CD8-positive, alpha-beta T cell (primary cell): ENCODE measurements at places on chromosomes 3 and 15.

DNA sequence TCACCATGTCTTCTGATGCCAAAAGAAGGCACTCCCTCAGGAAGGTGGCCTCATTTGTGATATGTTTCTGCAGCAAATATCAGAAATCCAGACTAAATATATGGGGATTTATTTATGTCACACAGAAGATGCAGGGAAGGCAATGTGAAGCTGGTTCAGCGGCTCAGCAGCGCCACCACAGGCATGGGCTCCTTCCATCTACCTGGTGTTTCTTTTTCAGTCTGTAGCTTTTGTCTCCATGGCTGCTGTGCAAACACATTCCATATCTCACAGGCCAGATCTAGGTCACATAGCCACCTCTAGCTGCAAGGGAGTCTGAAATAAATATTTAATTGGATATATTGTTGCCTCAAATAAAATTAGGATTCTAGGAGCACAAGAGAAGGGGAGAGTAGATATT, 502.1 kb upstream of the IL12A start:
- no peak for DNase-seq

DNA sequence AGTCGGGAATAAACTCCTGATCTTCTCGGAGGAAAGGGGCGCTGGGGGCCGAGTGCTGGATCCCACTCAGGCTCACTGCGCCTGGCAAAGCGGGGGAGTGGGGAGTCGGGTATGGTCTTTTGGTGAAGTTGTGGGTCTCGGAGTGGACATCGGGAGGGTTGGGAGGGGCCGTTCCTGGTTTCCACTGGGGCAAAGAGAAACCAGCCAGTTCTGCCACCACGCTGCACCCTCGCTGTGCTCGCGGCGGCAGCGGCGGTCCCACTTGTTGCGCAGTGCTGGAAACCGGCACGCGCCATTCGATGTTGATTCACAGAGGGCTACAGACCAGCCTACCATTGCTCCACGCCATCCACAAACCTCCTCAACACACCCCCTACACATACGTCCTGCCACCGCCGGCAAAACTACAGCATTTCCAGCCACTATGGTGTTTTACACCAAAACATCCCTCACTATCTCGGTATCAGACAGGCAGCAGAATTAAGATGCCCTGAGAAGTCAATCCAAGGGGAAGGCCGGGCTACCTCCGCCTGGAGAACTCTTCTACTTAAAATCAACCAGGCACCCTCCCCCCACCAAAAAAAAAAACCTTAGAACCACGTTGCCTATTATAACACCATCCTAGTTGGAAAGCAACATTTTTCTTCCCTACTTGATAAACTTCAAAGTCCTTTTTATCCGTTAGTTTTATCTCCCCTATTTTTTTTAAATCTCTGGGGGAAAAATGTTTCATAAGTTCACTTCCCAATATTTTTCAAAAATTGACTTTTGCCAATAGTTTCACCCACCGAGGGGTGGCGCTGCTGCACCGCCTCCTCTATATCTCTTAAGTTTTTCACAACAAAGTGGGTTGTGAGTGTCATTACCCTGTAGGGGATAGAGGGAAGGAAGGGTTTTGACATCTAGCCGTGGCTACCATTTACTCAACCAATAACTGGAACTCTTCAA, 3.6 kb downstream of the BCL6 start:
- DNase-seq, result peak; percentile 75

GRCh38 chr15:68634531-68634930, 55.7 kb downstream of the CORO2B start:
- no peak for DNase-seq

DNA sequence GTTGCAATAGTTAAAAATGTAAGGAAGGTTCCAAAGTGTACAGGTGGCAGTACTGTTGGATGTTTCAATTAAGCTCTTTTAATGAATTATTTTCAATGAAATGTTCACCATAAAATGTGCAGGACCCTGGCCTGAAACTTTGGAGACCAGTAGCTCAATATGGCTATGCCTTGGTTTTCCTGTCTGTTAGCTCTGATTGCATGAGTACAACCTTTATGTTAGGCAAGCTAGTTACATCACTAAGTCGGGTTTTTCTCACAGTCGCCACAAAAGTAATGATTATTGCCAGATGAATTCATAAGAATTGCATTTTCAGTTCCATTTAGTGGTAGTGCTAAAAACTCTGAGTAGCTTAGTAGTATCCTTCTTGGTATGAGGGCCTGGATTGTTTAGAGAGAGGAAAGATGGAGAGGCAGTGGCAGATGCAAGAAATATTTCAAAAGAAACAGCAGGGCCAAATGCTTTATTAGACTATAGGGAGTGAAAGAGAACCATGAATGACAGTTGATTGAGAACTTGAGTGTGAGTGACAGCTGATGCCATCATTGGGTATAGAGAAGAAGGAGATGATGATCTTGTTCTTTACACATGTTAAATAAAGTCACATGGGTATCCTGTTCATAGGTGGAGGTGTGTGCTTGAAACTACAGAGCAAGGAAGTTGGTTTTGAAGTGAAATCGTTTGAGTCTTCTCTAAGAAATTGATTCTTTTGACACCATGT, 109.5 kb downstream of the AKAP13 start:
- no peak for DNase-seq

GRCh38 chr3:46397111-46397510, 9.8 kb downstream of the CCR5AS start:
- no peak for DNase-seq

DNA sequence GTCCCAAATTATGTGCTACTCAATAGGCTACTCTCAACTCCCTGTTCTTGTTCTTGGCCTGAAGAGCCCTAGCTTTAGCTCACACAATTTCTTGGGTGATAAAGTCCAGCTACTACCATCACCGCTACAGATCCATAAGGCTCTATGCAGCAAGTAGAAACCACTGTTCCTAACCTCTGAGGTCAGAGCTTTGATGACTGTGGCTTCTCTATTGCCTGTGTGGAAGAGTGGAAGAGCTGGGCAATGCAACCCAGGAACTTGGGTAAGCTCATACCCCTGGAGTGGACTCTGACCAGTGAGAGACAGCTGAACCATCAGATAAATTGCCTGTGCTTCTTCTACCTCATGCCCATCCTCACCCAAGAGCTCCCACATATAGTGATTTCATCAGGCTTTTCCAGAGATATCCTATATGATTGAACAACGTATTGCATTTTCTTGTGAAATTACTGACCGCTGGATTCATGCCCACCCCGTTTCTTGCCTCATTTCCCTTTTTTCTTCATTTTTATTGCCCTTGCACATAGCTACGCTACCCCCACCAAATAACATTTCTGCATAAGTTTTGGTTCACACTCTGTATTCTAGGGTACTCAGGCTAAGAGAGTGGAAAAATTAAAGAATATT, 172.3 kb upstream of the MBNL1 start:
- no peak for DNase-seq

GRCh38 chr15:62094388-62094787, 27.6 kb downstream of the C2CD4A start:
- DNase-seq, result no peak

GRCh38 chr3:66661628-66662027, 160.8 kb upstream of the LRIG1 start:
- no peak for DNase-seq

DNA sequence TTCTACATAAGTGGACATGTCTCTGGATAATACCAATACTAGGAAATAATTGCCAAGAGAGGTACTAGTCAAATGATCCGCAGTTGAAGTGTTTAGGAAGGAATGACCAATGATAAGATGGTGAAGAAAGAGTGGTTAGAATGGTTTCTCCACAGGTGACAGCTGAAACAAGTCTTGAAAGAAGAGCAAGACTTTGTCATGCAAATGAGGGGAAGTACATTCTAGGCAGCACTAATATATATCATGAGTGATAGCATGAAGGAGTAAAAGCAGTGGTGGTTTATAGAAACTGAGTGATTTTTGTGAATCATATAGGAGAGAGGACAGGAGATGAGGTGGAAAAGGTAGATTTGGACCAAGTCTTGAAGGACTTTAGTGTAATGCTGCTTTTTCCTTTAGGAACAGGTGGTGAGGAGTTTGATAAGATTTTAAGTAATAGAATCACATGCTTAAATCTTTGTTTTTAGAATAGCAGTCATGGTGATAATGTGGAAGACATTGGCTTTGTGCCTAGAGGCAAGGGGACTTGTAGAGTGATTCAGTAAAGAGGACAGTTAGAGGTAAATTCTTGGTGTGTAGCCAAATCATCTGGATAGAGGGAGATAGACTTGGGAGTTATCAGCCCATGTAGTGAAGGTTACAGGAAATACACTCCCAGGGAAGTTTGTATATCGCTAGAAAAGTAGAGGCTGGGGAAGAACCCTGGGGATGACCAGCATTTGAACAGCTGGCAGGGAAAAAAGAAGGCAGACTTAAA, 31.9 kb downstream of the SLMAP start:
- DNase-seq, result no peak

GRCh38 chr3:186605078-186605477, 7.8 kb upstream of the AHSG start:
- DNase-seq, result no peak

DNA sequence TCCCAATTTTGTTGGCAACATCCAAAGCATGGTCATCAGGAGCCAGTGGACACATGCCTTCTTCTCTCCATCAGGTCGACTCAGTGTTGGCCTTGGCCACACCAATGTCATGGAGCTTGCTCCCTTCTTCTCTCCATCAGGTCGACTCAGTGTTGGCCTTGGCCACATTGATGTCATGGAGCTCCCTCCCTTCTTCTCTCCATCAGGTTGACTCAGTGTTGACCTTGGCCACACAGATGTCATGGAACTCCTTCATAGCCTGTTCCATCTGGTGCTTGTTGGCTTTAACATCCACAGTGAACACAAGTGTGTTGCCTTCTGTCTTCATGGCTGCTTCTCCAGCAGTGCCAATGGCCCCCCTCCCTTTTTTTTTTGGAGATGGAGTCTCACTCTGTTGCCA, 70.2 kb downstream of the TMEM44 start:
- no peak for DNase-seq

GRCh38 chr3:14780927-14781507, 37.7 kb upstream of the FGD5 start:
- no peak for DNase-seq

GRCh38 chr3:120101624-120102023, 7.4 kb upstream of the GSK3B start:
- DNase-seq, result no peak

- DNase-seq, result no peak
Measured at GRCh38 chr3:102095383-102095782, 246.1 kb downstream of the NFKBIZ start.

GRCh38 chr3:27617552-27617951, 104.6 kb downstream of the EOMES start:
- DNase-seq, result no peak

- DNase-seq, result no peak
Measured at GRCh38 chr3:148332509-148332908, 365.2 kb upstream of the AGTR1 start.

DNA sequence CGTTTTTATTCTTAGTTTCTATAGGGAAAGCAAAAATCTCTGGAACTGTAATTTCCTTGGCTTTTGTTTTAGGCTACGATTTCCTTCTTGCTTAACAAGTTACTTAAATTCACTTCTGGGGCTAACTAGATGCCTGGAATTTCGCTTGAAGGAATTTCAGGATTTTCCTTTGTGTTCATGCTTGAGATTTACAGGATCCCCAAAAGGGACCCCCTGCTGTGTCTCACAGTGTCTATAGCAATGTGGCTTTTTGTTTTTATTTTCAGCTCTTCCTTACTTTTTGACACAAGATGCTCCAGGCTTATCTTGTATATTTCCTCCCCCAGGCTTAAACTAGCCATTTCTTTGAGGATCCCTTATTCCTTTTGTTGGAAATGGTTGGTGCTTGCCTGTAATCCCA, 95.5 kb upstream of the DPPA4 start:
- no peak for DNase-seq

DNA sequence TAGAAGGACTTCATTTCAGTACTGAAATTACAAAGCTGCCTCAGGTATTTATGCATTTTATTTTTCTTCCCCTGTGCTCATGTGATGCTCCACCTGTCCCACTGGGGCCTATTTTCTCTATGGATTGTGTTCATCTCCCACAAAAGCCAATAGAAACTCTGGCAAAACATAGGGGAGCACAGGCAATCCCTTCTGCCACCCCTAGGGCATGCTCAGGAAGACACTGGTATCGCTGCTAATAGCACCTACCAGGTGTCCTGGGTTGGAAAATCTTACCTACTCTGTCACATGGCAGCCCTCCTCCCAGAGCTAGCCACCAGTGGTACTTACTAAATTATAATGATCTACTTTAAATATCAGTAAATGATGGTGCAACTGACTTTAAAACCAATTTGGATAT, 427.4 kb downstream of the FGF12 start:
- DNase-seq, result no peak

GRCh38 chr3:141250828-141251227, 19.2 kb downstream of the PXYLP1 start:
- DNase-seq, result no peak

DNA sequence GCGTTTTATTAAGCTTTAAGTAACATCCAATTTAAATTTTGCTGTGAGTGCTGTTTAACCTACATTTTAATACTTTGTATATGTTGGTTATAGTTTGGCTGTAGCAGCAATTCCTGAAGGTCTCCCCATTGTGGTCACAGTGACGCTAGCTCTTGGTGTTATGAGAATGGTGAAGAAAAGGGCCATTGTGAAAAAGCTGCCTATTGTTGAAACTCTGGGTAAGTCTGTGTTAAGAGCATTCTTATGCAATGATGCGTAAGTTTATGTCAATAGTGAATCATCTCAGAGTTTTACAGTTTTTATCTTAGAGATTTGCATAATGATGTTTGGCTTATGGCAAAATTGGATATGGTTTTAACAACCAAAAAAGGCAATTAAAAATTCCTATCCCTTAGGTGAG, 62.7 kb downstream of the ASTE1 start:
- DNase-seq, result no peak

DNA sequence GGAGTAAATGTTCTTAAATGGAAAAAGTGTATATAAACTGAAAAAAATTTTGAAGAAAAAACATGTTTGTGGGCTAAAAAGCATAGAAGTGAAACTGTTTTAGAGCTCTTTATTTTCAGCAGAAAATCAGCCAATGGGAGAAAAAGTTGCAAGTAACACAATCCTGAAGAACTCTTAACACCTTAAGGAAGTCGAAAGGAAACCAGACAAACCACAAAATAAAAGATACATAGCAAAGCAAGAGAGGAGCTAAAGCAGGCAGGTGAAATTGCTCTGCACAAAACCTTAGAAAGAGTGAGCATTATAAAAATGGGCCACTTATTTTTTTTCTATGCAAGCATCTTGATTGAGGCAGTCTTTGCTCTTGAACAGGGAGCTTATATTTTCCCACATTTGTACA, 300.5 kb downstream of the RAP2B start:
- peak; percentile 50 for DNase-seq

- DNase-seq, result no peak
Measured at GRCh38 chr3:134655706-134656105, 4.9 kb upstream of the KY start.

GRCh38 chr15:90529371-90530249, at the start of gene CRTC3:
TSS of gene CRTC3 (plus strand) at chr15:90529923. CDS start at chr15:90530072, 149 bp downstream.
- peak; percentile 79 for DNase-seq

- DNase-seq, result no peak
Measured at GRCh38 chr3:61796088-61796680, 234.8 kb downstream of the PTPRG start.

DNA sequence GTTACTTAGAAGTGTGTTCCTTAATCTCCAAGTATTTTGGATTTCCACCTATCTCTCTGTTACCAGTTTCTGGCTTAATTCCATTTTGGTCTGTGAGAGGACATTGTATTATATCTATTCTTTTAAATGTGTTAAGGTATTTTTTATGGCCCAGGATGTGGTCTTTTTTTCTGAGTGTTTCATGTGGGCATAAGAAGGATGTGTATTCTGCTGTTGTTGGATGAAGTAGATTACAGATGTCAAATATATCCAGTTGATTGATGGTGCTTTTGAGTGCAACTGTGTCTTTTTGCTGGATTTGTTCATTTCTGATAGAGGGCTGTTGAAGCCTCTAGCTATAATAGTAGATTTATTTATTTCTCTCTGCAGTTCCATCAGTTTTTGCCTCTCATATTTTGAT, 136.5 kb upstream of the AZI2 start:
- no peak for DNase-seq
